Stimulated activated CD8-positive, alpha-beta memory T cell treated with anti-CD3 and anti-CD28 coated beads, Interleukin-7, amount 100 ng/mL, for 48 hours (primary cell): ENCODE measurements at places on chromosomes 12 and 14.
A peak's percentile ranks its signal among the peaks of the same experiment; 100 is the strongest.

DNA sequence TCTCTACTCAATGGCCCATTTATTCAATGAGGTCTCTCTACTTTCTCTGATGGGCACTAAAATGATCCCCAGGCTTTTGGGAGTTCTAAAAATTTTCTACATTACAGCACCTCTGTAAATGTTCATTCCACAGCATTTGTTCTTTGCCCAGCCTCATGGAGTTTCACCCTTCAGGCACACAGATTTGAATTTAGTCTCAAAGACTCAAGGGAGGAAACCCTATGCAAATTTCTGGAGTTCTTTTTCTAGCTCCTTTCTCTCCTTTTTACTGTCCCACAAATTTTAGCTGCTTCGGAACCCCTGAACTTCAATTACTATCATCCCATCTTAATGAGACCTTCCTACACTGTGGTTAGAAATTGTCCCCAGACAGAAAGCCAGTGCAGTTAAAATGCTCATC, 17.5 kb upstream of the RAB21 start:
- DNase-seq = no peak

DNA sequence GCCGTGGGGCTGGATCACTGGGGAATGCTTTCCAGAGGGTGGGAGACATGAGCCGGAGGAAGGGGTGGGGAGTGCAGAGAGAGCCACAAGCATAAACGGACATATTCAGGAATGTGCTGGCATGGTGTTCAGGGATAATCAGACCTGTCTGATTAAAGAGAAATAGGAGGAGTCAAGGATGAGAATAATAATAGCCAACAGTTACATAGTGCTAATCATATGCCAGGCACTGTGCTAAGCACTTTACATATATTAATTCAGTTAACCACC, 43.7 kb downstream of the LTBP2 start:
- DNase-seq = no peak

GRCh38 chr14:68809524-68809923, 16.7 kb upstream of the ZFP36L1 start:
- no peak for DNase-seq

DNA sequence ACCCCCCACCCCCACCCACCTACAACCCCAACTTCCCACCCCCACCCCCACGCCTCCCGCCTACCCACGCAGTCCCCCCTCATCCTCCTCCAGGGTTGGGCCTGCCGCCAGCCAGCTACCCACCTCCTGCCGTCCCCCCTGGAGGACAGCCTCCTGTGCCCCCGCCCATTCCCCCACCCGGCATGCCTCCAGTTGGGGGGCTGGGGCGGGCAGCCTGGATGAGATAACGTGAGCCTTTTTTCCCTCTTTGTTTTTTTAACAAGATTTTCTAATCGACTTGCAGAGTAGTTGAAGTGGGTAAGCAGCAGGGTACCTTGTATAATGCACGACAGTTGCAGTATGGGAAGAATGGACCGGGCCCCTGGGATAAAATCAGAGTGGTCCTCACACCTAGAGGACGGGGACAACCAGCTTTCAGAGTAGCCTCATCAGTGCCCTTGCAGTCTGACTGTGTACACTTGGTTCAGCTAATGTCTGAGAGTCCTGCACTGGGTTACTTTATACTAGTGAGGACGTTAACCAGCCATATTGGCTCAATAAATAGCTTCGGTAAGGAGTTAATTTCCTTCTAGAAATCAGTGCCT, 29.4 kb downstream of the CCNK start:
- no peak for DNase-seq

DNA sequence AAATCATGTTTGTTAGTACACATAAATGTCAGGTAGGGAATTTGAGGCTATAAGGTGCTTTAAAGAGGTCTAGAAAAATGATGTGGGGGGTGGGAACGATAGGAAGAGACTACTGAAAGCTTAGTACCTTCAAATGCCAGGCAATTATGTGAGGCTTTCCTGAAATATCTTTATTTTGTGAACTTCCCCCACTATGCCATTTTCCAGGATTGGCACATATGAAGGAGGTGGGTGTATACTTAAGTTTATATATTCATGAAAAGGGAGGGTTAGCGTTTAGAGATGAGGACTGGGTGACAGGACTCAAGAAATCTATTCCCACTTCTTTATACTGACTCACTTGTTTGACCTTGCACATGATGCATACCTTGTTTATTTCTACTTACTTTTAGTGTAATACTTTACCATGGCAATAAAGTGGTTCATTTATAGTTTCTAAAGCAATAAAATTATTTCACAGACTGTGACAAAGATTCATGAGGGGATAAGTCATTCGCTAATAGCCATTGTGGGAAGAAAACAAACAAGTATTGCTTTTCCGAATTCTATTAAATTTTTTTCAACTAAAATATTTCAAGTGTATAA, 77.1 kb downstream of the PLEKHA5 start:
- DNase-seq = no peak

DNA sequence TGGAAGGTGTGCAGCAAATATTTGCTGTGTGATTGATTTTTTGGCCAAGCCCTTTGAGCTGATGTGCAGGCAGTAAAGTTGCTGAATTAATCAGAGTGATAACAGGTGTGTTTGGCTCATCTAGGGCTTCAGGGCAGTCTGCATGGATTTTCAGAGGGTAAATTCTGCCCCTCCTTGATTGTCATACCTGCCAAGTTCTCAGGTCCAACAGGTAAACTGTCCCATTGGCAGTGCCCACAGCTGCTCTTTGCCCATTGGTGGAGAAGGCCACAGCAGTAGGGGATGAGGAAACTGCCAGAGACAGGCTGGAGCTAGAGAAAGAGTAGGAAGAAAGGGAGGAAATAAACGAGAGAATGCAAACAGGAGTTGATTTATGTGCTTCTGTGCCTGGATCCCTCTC, 33.6 kb downstream of the TEP1 start:
- DNase-seq = no peak

- DNase-seq = peak; percentile 51
Observed at GRCh38 chr12:56151672-56152131, 685 bp upstream of the MYL6B start.

DNA sequence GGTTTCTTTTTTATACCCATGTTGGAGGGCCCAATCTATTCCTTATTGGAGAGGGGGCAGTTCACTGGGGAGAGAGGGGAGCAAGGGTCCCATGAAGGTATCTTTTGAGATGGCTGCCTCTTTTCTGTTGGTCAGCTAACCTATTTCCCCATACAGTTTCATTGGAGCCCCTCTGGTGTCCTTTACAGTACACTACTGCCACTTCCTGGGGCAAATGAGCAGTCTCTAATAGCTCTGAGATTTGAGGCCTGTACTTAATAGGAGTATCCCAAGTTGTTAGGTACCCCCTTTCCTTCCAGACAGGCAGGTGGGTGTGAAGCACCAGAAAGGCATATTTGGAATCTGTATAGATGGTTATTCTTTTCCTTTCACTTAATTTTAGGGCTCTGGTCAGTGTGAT, 41.3 kb upstream of the RNU6-8 start:
- no peak for DNase-seq

- DNase-seq = no peak
Observed at GRCh38 chr14:55130196-55130550, 1.1 kb downstream of the LGALS3 start.

DNA sequence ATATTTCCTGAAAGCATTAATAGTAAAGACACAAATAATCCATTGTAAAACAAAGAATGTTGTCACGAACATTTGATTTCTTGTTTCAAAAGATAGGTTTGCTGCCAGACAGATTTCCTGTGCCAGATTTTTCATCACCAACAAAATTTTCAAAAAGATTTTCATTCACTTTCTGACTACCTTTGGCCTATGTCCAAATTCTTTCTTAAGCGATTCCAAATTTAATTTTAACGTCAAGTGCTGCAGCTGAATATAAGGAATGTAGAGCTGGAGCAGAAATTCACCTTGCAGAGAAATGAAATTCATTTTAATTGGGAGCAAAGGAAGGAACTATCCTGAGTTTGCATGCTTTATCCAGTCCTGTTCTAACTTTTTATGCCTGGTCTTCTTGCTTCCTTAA, 277.4 kb downstream of the CCER1 start:
- no peak for DNase-seq

DNA sequence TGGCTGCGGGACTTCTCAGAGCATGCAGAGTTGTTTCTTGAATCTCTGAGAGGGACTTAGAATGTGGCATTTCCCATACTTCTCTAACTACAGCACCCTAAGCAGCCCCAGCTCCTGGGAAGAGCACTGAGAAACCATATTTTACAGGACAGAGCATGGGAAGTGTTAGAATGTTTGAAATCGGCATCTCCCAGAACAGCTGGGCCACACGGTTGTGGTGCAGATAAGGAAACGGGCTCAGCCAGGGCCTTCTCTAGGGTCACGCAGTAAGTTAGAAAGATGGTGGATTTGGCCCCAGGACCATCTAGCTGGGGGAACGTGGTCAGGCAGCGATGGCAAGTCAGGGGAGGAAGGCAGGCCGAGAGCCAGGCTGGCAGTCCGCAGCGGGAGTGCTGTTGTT, 10.5 kb upstream of the HHIPL1 start:
- DNase-seq = no peak

DNA sequence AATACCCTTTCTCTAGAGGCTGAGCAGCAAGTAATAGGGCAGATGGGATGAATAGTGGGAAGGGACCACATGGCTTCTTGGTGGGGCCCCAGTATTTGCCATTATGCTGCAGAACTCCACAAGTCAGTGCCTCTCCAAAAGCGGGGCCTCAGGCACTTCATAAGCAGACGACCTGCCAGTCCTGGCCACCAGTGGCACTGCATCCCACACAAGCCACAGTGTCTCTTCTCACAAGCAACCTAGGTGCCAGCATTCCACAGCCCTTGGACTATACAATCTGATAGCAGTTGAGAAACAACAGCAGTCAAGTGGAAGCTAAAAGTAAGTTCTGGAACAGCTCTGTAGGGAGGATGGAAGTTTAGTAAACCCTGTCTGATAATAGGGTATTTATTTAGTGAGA, 4.2 kb upstream of the SLC8A3 start:
- DNase-seq = no peak

- DNase-seq = no peak
Observed at GRCh38 chr14:22626590-22626989, 17.6 kb downstream of the OR6J1 start.

- DNase-seq = no peak
Observed at GRCh38 chr14:68176687-68177086, 357.1 kb downstream of the RAD51B start.

GRCh38 chr12:32983968-32984367, 87.4 kb upstream of the PKP2 start:
- DNase-seq = no peak
